ENCODE measurements at places on chromosomes 2 and 18.

GRCh38 chr2:693606-694005 lies 16.4 kb upstream of the TMEM18 start:
- DNase-seq, result no peak

DNA sequence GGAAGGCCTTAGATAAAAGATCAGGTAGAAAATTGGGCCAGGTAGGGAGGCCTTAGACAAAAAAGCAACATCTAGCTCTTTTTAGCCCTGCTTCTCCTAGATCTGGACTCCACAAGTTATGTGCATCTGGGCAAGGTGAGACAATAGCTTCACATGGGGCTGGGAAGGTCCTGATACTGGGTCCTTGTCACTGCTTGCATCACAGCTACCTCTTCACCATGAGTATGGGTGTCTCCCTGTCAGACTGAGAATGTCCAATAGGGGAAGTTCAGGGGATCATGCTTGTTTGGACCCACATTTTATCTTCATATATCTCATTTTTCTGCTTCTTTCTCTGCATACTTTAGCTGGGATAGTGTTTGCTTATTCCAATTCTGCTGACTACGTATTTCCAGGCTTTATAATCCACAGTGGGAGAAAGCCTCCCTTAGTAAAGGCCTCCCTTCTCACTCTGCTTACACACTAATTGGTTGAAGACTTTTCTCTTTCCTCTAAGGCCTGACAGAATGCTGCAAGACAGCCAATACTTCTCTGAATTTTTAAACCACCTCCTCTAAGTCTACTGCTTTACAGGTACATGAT lies 189.6 kb downstream of the CYRIA start:
- DNase-seq, result no peak

GRCh38 chr2:19104503-19104902 lies 253.9 kb downstream of the OSR1 start:
- no peak for DNase-seq

- no peak for DNase-seq
These were observed 275.9 kb downstream of the CDCA7 start for GRCh38 chr2:173630425-173631126.

DNA sequence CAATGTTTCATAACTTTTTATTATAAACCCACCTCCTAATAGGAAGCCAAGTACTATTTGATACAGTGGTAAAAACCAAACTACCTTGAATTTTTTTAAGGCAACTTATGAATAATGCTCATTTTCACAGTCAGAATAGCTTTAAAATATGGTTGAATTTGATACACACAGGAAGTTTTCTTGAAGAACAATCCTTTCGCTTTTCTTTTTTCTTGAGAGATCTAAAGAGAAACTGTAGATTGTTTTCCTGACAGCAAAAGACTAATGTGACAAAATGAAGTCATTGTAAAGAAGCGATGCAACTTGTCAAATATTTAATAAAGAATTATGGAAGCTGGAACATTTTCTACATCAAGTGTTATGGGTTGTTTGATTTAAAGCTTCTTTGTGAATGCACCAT lies 227.7 kb downstream of the ALPK2 start:
- no peak for DNase-seq

DNA sequence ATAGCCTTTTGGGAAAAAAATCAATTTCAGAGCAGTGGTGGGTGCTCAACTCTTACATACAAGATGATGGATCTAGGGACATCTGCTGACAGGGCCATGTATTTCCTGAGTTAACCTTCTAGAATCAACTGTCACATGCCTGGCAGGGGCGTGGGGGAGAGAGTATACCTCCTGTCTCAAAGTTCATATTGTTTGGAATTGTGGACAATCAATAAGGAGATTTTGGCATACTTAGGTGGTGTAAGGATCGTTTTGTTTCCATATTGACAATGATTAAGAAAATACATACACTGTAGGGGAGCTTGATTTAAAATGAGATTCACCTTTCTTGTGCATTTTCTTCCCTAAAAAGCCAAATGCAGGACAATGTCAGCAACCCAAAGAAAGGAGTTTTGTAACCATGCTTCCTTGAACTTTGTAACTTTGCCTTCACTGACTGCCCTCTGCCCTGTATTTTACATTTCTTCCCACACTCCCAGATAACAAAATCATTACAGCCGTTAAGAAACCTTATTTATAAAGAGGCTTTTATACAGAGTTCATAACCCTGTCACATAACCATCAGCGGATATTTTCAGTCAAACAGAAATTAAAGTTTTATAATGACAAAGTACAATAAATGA lies 88.4 kb downstream of the MEP1B start:
- DNase-seq, result no peak

- no peak for DNase-seq
These were observed 83.6 kb downstream of the HS1BP3 start for GRCh38 chr2:20567159-20567925.

DNA sequence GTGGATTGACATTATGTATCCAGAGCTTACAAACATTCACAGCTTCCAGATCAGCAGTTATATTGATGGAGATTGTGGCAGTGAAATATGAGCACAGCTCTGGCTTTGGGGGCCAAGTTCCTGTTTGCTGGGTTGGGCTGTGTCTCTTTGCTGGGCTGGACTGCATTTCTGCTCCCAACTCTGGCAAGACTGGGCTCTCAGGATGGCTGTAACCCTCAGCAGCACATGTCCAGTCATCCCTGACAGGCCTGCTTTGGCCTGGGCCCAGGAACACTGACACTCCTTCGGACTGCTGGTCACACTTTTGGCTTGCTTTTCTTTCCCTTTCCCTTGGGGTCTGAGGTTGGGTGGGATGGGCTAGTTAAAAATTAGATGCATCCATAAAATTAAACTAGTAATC lies 17.9 kb upstream of the VPS4B start:
- DNase-seq, result no peak

DNA sequence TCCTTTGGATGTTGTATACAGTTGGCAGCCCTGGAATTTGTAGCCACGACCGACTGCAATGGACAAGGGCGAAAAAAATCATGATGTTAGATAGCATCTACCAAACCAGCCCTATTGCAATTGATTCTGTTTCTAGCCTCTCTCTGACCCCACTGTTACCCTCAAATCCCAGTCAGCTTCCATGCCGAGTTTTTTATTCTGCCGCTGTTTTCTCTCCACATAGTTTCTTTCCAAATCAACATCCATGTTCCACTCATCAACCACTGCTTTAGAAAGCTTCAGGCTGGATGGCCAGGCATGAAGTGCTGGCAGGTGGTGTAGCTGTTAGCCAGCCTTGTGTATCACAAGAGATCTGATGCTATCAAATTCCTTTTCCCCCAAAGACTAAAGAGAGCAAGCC lies 272.8 kb downstream of the FIGN start:
- DNase-seq, result no peak

DNA sequence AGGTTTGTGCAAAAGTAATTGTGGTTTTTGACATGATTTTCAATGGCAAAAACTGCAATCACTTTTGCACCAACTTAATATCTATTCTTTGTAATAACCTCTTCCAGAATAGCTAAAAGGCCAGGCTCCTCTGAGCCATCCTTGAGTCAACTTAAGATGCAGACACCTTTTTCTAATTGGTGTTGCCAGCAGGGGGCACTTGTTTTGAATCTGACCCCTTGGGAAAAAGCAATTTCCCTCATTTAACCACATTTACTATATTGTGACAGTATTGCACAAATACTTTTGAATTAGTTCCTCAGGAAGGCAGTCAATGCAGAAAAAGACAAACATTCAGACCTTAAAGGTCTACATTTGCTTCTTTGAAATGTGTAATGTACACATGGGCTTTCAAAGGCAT lies 78.6 kb upstream of the GALNT5 start:
- no peak for DNase-seq

- DNase-seq, result no peak
These were observed 18.3 kb upstream of the CNOT11 start for GRCh38 chr2:101234169-101234938.

DNA sequence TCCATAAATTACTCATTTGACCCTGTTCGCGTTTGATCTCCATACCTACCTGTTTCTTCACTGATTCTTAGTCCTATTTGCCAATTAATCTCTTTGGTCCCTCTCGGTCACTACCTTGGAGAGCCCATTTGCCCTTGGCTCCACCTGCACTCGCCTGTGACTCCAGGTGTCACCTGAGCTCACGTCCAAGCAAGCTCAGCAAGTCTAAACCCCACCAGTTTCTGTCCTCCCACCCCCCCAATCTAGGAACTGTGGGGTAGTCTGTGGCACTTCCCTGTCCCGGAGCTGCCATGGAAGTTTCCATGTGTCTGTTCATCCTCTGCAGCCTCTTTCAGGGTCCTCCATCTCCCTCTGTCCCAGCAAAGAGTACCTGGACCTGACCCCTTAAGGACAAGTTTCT lies 68.1 kb upstream of the BCL2L11 start:
- no peak for DNase-seq

- no peak for DNase-seq
These were observed 1964.5 kb upstream of the PIK3C3 start for GRCh38 chr18:39990540-39990939.

DNA sequence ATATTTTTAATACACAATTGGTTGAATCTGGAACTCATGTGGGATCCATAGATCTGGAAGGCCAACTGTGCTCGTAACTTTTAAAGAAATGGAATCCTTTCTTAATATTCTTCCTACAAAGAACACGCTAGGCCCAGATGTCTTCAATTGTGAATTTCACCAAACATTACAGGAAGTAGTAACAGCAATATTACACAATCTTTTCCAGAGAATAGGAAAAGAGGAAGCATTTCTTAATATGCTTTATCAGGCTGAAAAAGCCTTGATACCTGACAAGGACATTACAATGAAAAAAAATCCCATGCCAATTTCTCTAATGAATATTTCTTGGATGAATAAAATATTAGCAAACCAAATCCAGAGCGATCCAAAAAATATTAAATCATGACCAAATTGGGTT lies 80.3 kb upstream of the HAAO start:
- DNase-seq, result no peak

DNA sequence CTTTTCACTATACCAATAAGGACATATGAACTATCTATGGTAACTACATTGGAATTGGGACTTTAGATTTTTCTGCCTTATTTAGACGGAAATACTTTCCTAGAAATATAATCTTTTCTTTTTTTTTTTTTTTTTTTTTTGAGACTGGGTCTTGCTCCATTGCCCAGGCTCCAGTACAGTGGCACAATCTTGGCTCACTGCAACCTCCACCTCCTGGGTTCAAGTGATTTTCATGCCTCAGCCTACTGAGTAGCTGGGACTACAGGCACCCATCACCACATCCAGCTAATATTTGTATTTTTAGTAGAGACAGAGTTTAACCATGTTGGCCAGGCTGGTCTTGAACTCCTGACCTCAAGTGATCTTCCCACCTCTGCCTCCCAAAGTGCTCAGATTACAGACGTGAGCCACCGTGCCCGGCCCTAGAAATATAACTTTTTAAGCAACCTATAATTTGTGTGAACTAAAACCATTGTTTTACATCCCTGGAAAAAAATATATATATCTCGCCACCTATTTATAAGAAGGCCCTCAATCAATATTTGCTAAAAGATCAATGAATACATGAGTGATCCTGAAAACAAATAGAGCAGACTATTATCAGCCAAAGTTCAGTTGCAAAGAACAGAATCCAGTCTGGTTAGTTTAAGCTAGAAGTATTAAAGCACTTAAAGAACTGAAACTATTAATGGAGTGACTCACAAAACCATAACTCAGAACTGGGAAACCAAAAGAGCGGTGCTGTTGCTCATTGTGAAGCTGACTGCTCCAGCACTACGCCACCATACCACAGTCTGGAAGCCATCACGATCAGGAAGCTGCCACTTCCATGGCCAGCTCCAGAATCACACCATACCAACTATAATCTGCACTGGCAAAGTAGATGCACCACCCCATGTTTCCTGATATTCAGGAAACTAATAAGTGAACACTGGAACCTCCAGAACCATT lies 8.4 kb upstream of the HNRNPLL start:
- no peak for DNase-seq

DNA sequence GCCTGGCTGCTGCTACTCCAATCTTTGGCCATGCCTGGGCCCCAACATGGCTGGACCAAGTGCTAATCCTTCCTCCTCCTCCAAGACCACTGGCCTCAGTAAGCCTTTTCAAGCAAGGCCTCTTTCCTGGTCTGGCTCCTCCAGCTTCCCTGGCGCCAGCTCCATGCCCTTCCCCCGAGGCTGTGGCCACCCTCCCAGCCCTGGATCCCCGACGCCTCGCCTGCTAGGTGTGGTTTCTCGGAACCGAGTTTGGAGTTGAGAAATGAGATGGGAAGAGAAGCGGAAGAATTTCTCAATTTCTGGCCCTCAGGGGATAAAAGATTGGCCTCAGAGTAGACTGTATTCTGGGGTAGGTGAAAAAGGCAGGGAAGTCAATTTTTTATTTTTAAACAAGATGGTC lies 46.4 kb downstream of the ADCY3 start:
- DNase-seq, result no peak

DNA sequence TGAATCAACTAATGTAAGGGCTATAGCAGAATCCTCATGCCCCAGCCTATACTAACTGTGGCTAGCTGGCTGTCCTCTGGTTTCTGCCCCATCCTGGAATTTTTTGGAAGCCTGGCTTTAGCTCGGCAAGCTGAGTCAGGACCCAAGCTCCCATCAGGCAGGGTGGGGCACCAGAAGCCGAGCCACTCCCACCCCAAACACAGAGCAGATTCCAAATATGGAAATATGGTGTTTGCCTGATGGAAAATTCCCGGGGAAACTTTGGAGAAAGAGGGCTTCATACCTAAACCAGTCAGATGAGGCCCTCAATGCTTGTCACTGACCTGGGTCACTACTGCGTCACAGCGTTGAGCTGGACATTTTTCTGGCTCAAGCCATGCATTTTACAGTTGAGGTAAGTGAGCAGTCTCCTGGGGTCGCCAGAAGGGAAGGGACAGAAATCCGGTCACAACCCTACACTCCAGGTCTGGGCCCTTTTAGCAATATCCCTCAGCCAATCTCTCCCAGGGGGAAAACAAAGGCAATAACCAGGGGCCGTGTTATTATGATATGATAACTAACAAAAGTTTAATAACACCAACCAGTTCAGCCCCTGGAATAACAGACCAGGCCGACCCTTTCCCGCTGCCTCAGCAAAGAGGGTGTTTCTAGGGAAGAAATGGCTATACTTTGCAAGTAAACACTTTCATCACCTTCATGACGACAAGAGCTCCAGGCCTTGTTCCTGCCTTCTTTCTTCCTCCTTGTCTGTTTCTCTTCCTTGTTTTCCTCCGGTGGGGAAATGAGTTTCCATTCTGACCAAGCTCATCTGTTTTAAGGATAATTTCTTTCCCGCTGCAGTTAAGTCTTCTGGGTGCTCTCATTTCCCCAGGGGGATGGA lies 37.7 kb downstream of the PSD4 start:
- DNase-seq, result no peak

GRCh38 chr2:8285081-8285480 lies 396.8 kb upstream of the ID2 start:
- DNase-seq, result no peak

- DNase-seq, result no peak
These were observed 118.1 kb downstream of the MYO1B start for GRCh38 chr2:191363267-191363666.

GRCh38 chr2:48728295-48728694 lies 27.2 kb downstream of the LHCGR start:
- no peak for DNase-seq
